ENCODE measurements at places on chromosomes 4 and X. TPM values are rescaled to one million over a fixed set of nuclear protein-coding genes. Genes with fewer than 3 reads are reported as not detected.

Gene ZNF157
- 0.52 TPM for total RNA-seq

DNA sequence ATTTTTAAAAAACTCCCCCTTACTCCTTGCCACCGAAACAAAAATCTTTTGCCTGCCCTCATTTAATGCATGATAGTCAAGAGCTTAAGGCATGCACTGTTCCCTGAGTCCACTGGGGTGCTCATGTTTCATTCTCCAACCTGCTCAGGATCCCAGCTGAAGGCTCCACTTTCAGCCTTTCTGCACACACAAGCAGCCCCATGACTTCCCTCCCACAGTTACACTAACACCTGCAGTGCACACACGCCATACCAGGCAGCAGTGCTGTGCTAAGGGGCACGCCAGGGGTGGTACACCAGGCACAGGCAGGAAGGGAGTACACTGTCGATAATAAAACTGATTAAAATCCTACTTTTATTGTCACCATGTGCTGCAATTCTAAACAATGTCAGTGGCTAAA lies 385.2 kb downstream of the BMPR1B start:
- no peak for DNase-seq

DNA sequence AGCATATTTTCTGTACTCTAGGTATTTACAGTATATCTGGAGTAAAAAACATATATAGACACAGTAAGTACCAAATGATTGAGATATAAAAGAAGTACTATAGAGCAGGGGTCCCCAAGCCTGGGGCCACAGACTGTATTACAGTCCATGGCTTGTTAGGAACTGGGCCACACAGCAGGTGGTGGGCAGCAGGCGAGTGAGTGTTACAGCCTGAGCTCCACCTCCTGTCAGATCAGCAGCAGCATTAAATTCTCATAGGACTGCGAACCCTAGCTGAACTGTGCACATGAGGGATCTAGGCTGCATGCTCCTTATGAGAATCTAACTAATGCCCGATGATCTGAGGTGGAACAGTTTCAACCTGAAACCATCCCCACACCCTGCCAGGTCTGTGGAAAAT lies 300.7 kb downstream of the NR3C2 start:
- no peak for DNase-seq

- no peak for DNase-seq
These were observed 196.2 kb downstream of the RBM46 start for GRCh38 chr4:154977228-154977627.

DNA sequence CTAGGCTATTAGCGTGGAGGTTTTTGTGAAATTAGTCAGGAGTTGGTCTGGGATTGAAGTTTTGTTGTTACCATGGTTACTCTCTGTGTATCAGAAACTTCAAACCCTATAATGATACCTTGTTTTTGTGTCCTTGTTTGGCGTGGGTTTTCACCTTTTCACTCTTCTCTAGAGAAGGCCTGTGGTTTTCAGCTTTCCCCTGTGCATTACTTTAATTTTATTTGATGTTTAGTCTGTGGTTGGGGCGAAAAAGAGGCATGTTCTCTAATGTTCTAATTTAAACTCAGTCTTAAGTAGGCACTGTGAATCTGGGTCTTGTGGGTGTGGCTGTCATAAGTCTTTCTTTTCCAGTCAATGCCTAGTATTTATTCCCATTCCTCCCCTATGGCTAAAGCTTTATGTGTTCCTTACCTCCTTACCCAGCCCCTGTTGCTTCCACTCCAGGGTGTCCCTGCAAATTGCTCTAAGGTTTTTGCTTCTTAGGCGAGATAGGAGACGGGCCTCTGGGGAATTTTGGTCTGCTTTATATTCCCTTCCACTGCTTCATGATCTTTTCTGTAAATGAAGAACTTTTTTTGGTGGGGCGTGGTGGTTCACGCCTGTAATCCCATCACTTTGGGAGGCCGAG lies 326.3 kb upstream of the ZCCHC13 start:
- no peak for DNase-seq
